ENCODE measurements at places on chromosomes 3 and 15. TPM values are rescaled to one million over a fixed set of nuclear protein-coding genes. Genes with fewer than 3 reads are reported as not detected.

Gene TMC3
- 0.24 TPM for polyA plus RNA-seq

Gene GOLGA8T
- not detected for polyA plus RNA-seq

Gene CX3CR1
- 3.9 TPM for polyA plus RNA-seq

Gene FAM174B
- 35.0 TPM for polyA plus RNA-seq

DNA sequence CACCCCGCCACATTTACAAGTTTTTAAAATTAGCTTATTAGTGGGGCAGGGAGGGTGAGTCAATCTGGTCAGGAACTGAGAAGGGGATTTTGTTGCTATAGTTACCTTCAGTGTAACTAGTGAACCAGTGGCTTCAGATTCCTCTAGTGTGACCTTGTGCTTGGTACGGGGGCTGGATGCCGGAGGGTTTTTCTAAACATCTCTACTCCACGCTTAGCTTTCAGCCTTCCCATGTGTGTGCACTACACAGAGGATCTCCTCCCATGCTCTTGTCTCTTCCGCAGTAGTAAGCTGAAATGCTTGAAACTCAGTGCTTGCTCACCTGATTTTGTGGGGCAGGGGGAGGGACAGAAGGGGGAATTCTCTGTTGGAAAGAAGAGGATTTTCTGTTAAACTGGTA, 67.9 kb upstream of the AKAP13 start:
- DNase-seq = no peak

GRCh38 chr3:149366941-149367840, 10.3 kb downstream of the TM4SF1 start:
- DNase-seq = no peak

GRCh38 chr3:155254445-155254844, 39.0 kb downstream of the STRIT1 start:
- DNase-seq = no peak

- DNase-seq = no peak
Measured at GRCh38 chr3:74920721-74921350, 306.4 kb upstream of the CNTN3 start.

DNA sequence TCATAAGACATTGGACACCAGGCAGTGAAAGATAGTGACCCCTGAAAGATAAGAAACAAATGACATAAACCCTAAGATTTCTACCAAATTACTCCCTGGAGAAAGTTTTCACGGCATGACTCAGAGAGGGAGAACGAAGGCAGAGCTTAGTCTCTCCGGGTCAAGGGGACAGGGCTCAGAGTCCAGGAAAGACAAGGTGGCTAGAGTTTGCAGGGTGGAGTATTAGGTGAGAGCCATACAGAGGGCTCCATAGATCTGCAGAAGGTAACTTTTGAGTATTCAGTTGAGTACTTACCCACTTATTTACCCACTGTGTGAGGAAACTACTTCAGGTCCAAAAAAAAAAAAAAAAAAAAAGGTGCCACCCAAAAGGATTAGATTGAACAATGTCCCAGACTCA, 143.2 kb downstream of the C3orf70 start:
- no peak for DNase-seq

DNA sequence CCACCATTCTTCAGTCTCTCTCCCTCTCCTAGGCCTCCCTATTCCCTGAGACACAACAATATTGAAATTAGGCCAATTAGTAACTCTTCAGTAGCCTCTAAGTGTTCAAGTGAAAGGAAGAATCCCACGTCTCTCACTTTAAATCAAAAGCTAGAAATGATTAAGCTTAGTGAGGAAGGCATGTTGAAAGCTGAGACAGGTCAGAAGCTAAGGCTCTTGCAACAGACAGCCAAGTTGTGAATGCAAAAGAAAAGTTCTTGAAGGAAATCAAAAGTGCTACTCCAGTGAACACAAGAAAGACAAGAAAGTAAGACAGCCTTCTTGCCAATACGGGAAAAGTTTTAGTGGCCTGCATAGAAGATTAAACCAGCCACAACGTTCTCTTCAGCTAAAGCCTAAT, 41.3 kb downstream of the PPM1L start:
- DNase-seq = no peak

DNA sequence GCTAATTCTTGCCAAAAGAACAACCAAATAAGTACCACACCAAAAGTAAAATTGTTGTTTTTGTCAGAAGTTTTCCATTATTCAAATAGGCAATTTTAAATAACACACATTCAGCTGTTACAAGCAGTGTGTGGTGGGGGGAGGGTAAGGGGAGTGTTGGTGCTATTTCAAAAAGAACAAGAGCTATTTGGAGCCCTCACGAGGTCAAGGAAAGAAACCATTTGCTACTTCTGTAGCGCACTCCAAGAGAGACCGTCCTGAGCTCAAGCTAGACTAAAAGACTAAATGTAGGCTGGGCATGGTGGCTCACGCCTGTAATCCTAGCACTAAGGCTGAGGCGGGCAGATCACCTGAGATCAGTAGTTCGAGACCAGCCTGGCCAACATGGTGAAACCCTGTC, 21.2 kb upstream of the IGF2BP2 start:
- no peak for DNase-seq

GRCh38 chr3:2826453-2826852, 283.7 kb downstream of the IL5RA start:
- no peak for DNase-seq

- no peak for DNase-seq
Measured at GRCh38 chr3:8705575-8705974, 28.0 kb upstream of the CAV3 start.

- DNase-seq = no peak
Measured at GRCh38 chr3:126364731-126365301, 7.6 kb upstream of the KLF15 start.

DNA sequence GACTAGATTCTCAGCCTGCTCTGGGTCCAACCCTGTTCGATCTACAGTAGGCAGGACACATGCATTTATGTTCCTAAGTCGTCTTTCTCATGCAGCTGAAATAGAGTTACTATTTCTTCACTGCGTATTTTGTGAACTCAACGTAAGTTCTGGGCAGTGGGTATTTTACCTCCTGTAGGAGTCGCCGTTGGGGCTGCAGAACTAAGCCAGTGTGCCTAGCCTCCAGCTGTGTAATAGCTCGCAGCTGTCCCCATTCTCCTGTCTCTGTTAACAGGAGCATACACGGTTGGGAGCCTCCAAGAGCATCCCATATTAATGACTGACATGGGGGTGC, 58.4 kb upstream of the HRH1 start:
- DNase-seq = no peak

DNA sequence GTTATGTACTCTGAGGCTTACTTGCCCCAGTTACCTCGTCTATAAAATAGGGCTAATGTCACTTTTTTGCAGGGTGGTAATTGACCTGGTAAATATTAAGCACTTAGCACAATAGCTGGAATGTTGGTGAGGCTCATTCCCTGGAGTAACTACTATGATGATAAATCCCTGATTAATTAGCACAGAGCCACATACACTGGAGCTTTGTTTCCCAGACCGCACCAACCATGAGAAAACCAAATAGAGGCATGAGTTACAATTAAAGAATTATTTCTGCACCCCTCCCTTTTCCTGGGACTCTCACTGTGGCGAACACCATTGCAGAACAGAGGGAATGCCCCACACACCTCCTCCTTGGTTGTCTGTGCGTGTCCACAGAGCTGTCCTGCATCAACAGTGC, 76.6 kb upstream of the CPOX start:
- no peak for DNase-seq

DNA sequence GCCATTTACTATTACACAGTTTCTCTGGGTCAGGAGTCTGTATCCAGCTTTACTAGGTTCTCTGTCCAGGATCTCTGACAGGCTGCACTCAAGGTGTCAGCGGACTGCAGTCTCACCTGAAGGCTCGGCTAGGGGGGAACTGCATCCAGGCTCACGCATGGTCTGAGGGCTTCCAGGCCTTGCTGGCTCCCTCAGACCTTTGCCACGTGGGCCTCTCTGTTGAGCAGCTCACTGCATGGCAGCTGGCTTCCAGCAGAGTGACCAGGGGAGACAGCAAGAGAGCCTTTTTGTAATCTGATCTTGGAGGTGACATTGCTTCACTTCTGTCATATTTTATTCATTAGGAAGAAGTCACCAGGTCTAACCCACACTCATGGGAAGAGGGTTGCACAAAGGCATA, 152.3 kb downstream of the CACNA2D3 start:
- DNase-seq = no peak

GRCh38 chr3:43073836-43074220, 32.1 kb downstream of the POMGNT2 start:
- no peak for DNase-seq

DNA sequence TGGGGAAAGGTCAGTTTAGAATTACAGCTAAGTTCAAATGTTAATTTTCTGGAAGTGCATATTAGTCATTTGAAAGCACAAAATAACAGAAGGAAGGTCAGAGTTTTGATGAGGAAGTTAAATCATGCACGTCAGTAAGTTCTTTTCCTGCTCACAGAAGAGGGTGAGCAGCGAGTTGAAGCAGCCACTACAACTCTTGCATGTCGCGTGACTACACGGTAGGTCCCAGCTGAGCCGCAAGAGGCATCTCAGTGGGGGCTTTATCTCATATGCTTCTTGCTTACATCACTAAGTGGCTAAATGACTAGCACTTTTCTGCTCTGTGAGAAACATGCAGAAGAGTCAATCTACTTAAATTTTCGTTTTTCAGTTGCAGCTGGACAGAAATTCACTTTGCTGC, 21.3 kb upstream of the SEC62 start:
- DNase-seq = no peak

GRCh38 chr3:146189519-146190173, 28.7 kb upstream of the PLOD2 start:
- peak; percentile 57 for DNase-seq

GRCh38 chr3:183634707-183635106, 716 bp upstream of the KLHL24 start:
- DNase-seq = no peak

GRCh38 chr3:107260207-107260606, 117.0 kb upstream of the CCDC54 start:
- DNase-seq = no peak

DNA sequence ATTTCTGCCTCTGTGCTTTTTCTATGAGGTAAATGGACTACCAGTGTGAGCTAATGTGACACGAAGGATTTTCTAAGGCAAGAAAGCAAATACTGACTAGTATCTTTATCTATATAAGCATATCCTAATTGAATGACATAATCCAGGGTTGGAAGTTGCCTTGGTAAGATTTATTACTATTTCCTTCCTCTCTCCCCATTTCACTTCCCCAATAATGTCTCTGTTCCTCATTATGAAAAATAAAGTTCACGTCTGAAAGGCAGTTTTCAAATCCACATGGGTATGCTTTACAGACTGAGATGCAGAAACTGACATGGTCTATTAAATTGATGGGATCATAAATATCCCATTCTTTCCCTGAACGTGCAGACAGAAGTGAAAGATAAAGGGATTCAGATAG, 86.0 kb downstream of the DTWD1 start:
- no peak for DNase-seq

DNA sequence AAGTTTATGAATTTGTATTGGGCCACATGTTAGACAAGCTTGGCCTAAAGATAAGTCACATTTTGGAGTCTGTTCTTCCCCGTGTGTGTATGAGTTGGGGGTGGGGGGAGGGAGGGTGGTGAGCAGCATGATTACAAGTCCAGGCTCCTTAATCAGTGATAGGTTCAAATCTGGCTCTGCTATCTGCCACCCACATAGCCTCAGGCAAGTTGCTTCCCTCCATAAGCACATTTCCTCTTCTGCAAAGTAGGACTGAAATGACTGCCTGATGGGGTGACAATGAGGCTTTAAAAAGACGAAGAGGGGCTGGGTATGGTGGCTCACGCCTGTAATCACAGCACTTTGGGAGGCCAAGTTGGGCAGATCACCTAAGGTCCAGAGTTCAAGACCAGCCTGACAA, 1.1 kb upstream of the SPATA12 start:
- no peak for DNase-seq

GRCh38 chr3:17542591-17542990, 199.8 kb downstream of the TBC1D5 start:
- DNase-seq = no peak

DNA sequence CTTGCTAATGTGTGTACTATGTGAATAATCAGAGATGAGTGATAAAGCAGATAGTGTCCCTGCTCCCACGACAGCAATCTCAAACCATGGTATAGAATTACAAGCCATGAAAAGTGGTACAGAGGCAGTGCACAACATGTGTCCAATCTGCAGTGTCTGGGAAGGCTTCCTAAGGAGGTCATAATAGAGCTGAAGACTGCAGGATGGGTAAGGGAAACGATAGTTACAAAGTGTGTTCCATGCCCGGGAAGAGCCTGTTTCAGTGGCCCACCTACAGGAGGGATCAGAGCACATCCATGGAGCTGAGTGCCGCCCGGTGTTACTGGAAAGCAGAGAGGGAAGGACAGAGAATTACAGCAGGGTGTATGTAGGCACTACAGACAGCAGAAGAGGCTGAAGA, 48.9 kb downstream of the PAK2 start:
- DNase-seq = no peak

DNA sequence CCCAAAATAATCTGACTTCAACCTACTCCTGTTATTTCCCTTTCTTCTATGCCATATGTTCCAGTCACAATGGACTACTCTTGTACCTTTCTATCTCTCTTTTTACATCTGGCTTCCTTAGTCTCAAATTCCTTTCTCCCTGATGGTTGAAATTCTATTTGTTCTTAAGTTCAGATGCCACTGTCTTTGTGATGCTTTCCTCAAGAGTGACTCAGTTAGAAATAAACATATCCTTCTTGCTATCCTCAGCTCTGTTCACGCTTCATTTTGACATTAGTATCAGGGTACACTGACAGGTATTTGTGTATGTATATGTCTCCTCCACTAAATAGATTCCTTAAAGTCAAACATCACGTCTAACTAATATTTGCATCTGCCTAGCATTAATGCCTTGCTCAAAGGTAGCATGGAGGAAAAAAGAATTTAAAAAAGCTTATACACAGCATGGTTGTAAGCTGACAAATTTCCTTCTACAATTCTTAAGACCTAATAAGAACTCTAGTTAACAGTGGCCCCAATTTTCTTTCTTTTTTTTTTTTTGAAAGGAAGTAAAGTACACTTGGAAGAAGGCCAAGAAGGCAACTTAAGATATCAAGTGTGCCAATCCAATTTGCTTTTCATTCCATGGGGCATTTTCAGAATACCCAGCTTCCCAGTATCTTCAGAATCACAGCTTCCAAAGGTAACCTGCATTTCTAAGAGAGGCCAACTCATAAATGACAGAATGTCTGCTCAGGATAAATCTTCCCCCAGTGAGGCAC, 58.0 kb downstream of the CHAC1 start:
- DNase-seq = no peak

DNA sequence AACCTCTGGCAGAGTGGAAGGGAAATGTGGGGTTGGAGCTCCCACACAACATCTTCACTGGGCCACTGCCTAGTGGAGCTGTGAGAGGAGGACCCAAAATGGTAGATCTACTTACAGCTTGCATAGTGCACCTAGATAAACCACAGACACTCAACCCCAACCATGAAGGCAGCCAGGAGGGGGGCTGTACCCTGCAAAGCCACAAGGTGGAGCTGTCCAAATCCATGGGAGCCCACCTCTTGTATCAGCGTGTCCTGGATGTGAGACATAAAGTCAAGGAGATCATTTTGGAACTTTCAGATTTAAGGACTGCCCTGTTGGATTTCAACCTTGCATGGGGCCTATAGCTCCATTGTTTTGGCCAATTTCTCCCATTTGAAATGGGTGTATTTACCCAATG, 20.9 kb downstream of the TP63 start:
- no peak for DNase-seq

Measured in renal pelvis (tissue), 12 donors.